ENCODE measurements at places on chromosomes 1 and 21. TPM values are rescaled to one million over a fixed set of nuclear protein-coding genes. Genes with fewer than 3 reads are reported as not detected.

GRCh38 chr21:15014221-15014620 is 50.6 kb downstream of the NRIP1 start:
- peaks cover 12% of the 10 kb centered on the region for H3K4me1 ChIP-seq
- DNase-seq: no peak
- H3K36me3 ChIP-seq: peaks cover 8% of the 10 kb centered on the region
- no peak overlapping the region for H3K4me3 ChIP-seq

- H3K27ac ChIP-seq: peak overlapping the region; percentile 73
- peaks cover 12% of the 10 kb centered on the region for H3K36me3 ChIP-seq
- DNase-seq: peak; percentile 87
- H3K27me3 ChIP-seq: no peaks in the 10 kb centered on the region
- H3K4me3 ChIP-seq: no peak overlapping the region
Measured at GRCh38 chr1:207848234-207848633, 62.7 kb downstream of the CD34 start.

DNA sequence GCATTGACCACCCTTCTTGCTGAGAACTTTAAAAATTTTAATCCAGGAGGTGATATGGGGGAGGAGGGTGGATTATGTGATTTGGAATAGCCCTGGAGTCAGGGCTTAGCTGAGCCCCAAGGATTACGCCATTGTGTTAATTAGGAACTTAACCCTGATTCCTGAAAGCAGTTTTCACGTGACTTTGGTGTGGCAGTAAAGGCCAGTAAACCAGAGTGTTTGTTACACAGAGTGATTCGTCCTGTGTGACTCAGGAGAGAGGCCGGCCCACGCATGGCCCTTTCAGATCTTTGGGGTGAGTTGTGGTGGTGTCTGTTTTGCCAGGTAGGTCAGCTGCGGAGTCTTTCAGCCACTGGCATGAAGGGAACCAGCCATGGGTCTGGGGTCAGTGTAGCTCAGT is 107.6 kb downstream of the NOS1AP start:
- H3K27me3 ChIP-seq: no peaks in the 10 kb centered on the region
- H3K4me1 ChIP-seq: peaks cover 10% of the 10 kb centered on the region
- no peak overlapping the region for H3K4me3 ChIP-seq
- no peaks in the 10 kb centered on the region for H3K36me3 ChIP-seq
- no peak for DNase-seq

DNA sequence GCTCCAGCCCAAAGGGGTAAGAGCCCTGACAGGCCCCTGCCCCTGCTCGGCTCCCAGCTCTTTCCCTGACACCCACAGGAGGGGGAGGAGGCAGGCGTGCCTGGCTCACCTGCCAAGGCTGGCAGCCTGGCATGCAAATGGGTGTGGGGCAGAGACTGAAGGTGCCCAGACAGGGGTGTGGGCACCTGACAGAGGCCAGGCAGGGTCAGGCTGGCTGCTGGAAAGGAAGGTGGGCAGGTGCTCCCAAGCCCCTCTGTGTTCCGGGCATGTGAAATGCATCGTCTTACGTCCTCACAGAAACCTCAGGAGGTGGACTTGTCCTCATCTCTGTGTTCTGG is 19.4 kb upstream of the CASZ1 start:
- H3K27me3 ChIP-seq: peaks cover 7% of the 10 kb centered on the region
- H3K4me3 ChIP-seq: peak overlapping the region; percentile 23
- peak overlapping the region; percentile 85 for H3K27ac ChIP-seq
- H3K4me1 ChIP-seq: peaks cover 42% of the 10 kb centered on the region
- H3K36me3 ChIP-seq: no peaks in the 10 kb centered on the region

Gene CAPN8
- total RNA-seq: 67.5 TPM

Gene NEGR1
- total RNA-seq: 13.4 TPM

DNA sequence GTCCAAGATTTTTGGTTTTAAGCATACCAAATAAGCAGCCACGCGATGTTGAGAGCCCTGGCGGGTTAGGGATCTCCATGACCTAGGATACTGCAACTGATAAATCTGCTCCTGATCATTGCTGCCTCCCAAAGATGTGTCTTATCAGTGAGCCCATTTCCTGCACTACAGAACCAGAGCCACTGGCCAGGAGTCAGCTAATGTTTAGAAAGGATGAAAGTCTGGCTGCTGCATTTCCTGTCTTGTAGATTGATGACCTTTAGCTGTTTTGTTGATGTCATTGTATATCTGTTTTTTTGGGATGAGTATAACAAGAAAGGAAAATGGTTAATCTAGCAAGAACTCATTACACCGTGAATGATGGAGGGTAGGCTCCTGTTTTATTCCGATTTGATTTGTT is 74.5 kb downstream of the C1orf21 start:
- peaks cover 63% of the 10 kb centered on the region for H3K4me1 ChIP-seq
- H3K4me3 ChIP-seq: no peak overlapping the region
- no peaks in the 10 kb centered on the region for H3K36me3 ChIP-seq
- H3K27me3 ChIP-seq: no peaks in the 10 kb centered on the region

DNA sequence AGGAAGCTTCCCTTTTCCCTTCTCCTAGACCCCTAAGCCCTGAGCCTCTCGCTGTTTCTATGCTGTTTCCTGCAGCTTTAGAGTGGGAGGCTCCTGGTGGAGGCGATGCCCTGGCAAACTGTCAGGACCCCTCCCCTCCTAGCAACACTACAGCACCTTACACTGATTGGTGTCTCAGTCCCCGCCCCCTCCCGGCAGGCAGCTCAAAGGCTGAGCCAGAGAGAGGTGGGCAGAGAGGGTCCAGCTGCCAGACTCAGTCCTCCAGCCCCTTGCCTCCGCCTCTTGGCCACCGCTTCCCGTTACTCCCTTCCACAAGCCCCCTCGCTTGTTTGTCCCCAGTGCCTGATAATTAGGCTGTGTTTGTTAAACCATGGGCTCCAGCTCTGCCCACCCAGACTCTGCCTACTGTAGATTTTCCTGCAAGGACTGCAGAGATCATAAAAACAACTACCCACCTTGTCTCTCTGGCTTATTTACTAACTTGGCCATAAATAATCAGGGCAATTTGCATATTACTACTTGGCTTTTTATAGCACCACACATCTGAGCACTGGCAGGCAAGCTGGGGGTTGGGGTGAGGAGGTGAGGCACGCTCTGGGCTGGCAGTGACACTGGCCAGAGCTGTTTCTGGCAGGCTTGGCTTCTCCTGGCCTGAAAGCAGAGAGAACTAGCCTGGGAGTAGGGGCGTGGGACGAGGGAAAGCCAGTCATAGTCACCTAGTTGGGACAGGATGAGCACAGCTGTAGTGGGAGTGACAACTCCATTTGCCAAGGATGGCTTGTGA is 107.5 kb downstream of the CSMD2 start:
- no peak overlapping the region for H3K27ac ChIP-seq
- H3K4me3 ChIP-seq: no peak overlapping the region
- no peak for DNase-seq
- H3K4me1 ChIP-seq: no peaks in the 10 kb centered on the region

- H3K36me3 ChIP-seq: peaks cover 28% of the 10 kb centered on the region
- no peak for DNase-seq
- no peak overlapping the region for H3K4me3 ChIP-seq
- H3K27ac ChIP-seq: no peak overlapping the region
- peaks cover 13% of the 10 kb centered on the region for H3K4me1 ChIP-seq
- no peaks in the 10 kb centered on the region for H3K27me3 ChIP-seq
Measured at GRCh38 chr1:151259351-151259750, 4.8 kb downstream of the PSMD4 start.

GRCh38 chr1:17030206-17030605 is 18.5 kb upstream of the ATP13A2 start:
- no peak overlapping the region for H3K4me3 ChIP-seq
- no peak for DNase-seq
- H3K27me3 ChIP-seq: no peaks in the 10 kb centered on the region
- peaks cover 8% of the 10 kb centered on the region for H3K4me1 ChIP-seq
- H3K36me3 ChIP-seq: peaks cover 96% of the 10 kb centered on the region

- no peaks in the 10 kb centered on the region for H3K27me3 ChIP-seq
- no peak for DNase-seq
- no peak overlapping the region for H3K27ac ChIP-seq
- no peaks in the 10 kb centered on the region for H3K4me1 ChIP-seq
Measured at GRCh38 chr1:221855156-221855555, 113.3 kb upstream of the DUSP10 start.

DNA sequence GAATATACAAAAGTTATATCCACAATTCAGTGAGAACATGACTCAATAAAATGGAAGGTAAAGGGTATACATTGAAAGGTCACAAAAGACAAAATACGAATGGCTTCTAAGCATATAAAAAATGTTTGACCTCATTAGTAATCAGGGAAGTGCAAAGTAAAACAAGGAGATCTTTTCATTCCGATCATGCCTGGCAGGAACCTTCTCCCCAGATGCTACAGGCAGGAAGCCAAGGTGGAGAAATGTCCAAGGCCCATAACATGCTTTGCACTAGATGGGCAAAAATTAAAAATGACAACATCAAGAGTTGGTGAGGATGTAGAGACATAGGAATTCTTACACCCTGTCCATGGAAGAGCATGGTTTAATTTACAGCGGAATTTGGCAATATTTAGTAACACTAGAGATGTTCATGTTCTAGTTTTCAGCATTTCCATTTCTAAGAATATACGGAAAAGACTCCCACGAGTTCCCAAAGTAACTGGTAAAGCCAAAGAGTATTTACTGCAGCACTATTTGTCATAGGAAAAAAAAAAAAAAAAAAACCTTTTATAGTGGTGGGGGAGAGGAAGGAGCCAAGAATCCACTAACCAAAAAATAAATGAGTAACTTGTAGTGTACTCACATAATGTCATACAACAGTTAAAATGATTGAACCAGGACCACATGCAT is 184.5 kb upstream of the KAZN start:
- no peak overlapping the region for H3K27ac ChIP-seq
- peak; percentile 12 for DNase-seq
- no peak overlapping the region for H3K4me3 ChIP-seq
- H3K27me3 ChIP-seq: no peaks in the 10 kb centered on the region
- H3K36me3 ChIP-seq: no peaks in the 10 kb centered on the region
- H3K4me1 ChIP-seq: no peaks in the 10 kb centered on the region

GRCh38 chr1:237875291-237875690 is 15.4 kb downstream of the ZP4 start:
- H3K4me3 ChIP-seq: no peak overlapping the region
- no peaks in the 10 kb centered on the region for H3K36me3 ChIP-seq

GRCh38 chr21:45357436-45358260 is 47.3 kb upstream of the COL18A1 start:
- H3K27ac ChIP-seq: peak overlapping the region; percentile 79
- DNase-seq: peak; percentile 60
- H3K36me3 ChIP-seq: no peaks in the 10 kb centered on the region
- peaks cover 5% of the 10 kb centered on the region for H3K27me3 ChIP-seq

DNA sequence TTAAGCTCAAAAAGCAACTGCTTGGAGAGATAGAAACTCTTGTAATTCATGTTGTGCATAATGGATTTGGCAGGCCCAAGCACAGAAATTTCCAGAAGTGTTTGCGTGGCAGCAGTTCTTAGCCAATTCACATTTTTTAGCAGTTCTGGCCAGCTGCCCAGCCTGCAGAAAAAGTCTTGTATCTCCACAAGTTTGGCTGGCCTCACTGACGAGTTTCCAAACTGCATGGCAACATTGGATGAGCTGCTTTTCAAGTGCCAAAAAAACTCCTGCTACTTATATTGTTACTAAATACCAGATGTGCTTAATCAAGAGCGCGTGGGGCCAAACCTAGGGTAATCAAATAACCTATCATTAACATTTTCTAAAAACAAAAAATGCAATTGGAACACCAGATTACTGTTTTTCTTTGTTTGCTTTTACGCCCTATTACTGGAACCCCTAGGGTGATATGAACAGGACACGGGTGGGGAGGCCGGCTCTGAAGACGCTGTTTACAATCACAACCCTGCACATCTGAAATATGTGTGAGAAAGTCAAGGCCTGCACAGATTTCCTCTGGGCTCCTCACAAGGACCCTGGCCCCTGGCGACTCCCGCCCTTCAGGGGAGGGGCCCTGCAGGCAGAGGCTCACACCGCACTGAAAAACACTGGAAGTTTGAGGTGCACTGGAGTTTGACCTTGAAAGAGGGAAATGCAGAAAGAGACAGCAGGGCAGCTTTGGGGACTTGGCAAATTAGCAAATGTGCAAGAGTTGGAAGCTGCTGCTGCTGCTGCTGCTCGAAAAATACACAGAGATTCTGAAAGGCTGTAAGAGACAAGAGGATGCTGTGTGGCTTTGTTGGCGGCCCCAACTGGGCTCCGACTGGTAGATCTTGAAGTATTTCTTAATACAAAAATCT is 55.2 kb upstream of the TARBP1 start:
- H3K27me3 ChIP-seq: no peaks in the 10 kb centered on the region
- H3K4me3 ChIP-seq: no peak overlapping the region
- H3K36me3 ChIP-seq: no peaks in the 10 kb centered on the region
- peak; percentile 96 for DNase-seq

GRCh38 chr21:45900034-45900868 is 81.3 kb upstream of the COL6A1 start:
- H3K36me3 ChIP-seq: no peaks in the 10 kb centered on the region
- H3K4me3 ChIP-seq: no peak overlapping the region
- H3K27me3 ChIP-seq: no peaks in the 10 kb centered on the region
- no peak overlapping the region for H3K27ac ChIP-seq
- H3K4me1 ChIP-seq: no peaks in the 10 kb centered on the region

- DNase-seq: no peak
- no peaks in the 10 kb centered on the region for H3K36me3 ChIP-seq
- no peak overlapping the region for H3K4me3 ChIP-seq
- H3K27me3 ChIP-seq: no peaks in the 10 kb centered on the region
- no peaks in the 10 kb centered on the region for H3K4me1 ChIP-seq
Measured at GRCh38 chr1:41689558-41689981, 205.1 kb upstream of the EDN2 start.

Gene NECTIN4
- total RNA-seq: 7.0 TPM

Gene TBX15
- total RNA-seq: not detected

- no peaks in the 10 kb centered on the region for H3K27me3 ChIP-seq
- H3K4me3 ChIP-seq: no peak overlapping the region
- H3K27ac ChIP-seq: no peak overlapping the region
- H3K36me3 ChIP-seq: no peaks in the 10 kb centered on the region
Measured at GRCh38 chr1:188127507-188127906, 1298.8 kb downstream of the PLA2G4A start.

DNA sequence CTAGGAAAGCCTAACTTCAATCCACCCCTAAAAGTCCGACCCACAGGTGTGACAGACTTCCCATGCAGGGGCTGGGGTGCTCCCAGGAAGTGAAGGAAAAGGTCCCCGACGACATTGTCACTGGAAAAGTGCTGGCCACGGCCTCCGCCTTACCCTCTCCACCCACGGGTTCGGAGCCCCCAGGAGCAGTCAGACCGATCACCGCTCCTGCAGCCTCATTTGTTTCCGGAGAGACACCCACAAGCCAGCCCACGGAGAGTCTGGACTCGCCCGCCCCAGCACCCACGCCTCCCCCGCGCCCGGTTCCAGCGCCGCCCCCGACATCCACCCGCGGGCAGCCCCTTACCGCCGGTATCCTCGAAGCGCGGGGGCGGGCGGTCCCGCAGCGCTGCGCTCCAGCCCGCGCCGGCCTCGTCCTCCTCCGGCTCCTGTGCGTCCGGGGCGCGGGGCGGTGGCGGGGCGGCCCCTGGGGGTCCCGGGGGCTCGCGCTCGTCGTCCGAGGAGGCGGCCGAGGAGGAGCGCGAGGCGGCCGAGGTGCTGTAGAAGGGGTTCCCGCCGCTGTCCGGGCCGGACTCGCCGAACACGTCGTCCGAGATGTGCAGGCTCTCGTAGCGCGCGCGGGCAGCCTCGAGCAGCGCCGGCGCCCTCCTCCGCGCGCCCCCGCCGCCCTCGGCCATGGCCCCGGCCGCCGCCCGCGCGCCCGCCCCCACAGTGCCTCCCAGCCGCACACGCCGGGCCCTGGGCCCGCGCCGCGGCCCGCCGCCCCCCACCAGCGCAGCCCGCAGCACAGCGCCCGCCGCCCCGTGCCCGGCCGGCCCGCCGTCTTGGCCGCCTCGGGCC is 660 bp downstream of the PGBD5 start:
- peaks cover 11% of the 10 kb centered on the region for H3K4me1 ChIP-seq
- no peak for DNase-seq
- peak overlapping the region; percentile 49 for H3K4me3 ChIP-seq
- peaks cover 79% of the 10 kb centered on the region for H3K27me3 ChIP-seq
- H3K36me3 ChIP-seq: no peaks in the 10 kb centered on the region

Gene MFAP2
- total RNA-seq: 31.5 TPM

Measured in stomach (tissue), 19 donors.